GOT3 (cell line): ENCODE measurements at places on chromosomes 2 and 18.

DNA sequence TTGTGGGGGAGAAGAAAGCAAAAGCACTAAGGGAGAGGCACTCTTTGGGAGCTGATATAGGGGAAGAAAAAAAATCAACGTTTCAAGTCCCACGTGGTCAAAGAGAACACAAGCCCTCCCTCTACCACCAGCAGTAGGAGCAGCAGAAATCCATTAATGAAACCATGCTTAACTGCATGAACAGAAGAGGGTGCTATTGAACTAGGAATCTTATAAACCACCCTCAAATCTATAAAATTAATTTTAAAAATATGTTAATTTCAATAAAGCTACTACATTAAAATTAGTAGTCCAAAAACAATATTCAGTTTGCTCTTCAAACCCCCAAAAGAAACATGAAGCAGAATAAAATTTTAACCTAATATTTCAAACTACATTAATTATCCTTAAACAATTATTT lies 147.8 kb downstream of the TMEM18 start:
- DNase-seq, result no peak

DNA sequence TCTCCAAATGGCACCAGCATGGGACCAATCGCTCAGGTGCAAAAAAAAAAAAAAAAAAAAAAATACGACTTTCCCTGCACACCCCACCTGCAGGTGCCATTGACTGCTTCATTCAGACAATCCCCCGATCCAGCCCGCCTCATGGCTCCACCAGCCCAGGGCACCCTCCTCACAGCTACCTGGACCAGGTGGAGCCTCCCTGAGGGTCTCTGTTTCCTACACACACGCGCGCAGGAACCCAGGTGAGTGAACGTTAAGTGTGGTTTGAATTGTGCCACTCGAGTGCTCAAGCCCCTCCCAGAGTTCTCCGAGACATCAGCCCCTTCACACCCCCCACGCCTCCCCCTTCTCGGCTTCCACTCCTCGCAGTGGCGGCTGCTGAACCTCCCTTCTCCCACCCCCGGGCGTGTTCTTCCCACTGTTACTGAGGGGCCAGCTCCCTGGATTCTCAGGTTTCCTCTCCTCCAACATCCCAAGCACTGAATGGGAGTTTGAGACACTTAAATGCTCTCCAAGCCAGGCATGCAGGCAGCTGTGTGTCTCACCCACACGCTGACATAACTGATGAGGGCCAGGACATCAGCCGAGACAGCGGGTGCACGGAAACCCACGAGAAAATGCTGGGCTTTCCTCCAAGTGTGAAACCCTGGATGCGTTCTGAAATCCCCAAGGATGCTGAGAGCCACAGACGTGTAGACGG lies 88.8 kb upstream of the SNTG2 start:
- no peak for DNase-seq

- no peak for DNase-seq
These were observed 5.9 kb upstream of the NPAS2 start for GRCh38 chr2:100814043-100814442.

DNA sequence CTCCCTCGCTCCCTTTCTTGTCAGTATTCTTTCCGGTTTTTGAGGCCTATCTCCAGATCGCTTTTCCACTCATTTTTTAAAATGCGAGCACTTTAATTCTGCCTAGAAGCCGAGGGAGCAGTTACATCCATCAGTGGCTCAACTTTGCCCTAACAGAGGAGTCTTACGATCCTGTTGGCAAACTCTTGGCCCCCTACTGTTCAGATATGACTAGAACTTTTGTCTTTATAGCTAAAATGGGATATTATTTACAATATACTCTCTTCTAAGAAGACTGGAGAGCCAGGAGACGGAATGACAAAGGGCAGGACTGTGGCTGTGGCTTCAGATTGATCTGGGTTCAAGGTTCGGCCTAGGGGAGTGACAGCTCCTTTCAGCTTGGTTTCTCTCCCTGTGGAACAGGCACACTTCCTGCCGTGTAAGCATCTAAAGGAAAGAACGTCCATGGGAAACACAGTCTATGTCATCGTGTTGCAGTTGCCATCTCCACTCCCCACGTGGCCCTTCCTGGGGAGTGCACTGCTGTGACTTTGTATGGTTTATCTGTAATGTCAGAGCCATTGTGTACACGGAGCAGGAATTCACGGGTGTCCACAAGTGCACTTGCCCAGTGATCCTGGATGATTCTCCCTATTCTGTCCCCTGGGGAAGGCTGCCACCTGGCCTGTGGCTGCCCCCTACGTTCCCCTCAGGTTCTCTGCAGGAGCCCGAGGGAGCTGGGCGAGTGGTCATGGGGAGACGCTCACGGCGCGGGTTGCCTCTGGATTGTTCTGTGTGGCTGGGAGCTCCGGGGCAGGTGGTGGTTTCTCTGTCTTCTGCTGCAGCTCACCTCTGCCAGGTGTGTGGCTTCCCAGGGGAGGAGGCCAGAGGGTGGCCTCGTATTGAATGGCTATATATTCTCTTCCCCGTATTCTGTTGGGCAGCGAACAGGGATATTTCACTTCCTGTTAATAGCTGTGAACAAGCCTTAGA lies 222.0 kb downstream of the LDLRAD4 start:
- no peak for DNase-seq

- no peak for DNase-seq
These were observed 114.4 kb upstream of the HAAO start for GRCh38 chr2:42906557-42907411.

- no peak for DNase-seq
These were observed 64.5 kb upstream of the PPP1CB start for GRCh38 chr2:28687171-28687570.

DNA sequence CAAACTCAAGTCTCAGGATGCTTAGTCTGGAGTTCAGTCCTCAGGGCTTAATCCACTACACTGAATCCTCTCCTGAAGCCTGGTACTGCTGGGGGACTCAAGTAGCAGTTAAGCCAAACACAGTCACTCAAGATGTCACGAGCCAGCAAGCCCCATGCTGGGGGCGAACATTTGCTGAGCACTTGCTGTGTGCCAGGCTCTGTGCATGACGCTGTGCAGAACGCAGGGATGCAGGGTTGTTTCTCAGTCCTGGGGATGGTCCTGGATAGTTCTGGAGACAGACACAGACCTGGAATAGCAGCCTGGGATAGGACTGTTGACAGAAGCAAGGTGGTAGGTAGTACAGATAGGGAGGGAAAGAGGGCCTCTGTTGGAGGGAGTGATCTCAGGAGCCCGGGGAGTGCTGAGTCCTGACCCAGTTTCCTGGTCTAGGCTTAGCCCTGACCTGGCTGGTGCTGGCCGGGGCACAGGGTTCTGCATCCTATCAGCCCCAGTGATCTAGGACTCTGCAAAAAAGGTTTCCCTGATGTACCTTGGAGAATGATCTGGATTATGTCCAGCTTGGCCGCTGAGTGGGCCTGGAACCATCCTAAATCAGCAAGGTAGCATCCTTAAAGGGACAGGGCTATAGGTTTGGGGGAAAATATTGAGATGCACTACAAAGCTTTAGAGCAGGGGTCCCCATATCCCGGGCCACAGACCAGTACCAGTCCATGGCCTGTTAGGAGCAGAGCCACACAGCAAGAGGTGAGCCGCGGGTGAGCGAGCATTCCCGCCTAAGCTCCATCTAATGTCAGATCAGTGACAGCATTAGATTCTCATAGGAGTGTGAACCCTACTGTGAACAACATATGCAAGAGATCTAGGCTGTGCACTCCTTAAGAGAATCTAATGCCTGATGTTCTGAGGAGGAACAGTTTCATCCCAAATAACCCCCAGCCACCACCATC lies 54.7 kb upstream of the OTOF start:
- DNase-seq, result no peak

- no peak for DNase-seq
These were observed 13.6 kb downstream of the SNRNP200 start for GRCh38 chr2:96291751-96292150.

GRCh38 chr2:71154798-71155197 lies 24.4 kb downstream of the MPHOSPH10 start:
- no peak for DNase-seq

- no peak for DNase-seq
These were observed 675 bp downstream of the PRKD3 start for GRCh38 chr2:37323781-37324535.

- no peak for DNase-seq
These were observed 29.9 kb downstream of the CHCHD5 start for GRCh38 chr2:112614201-112614840.

- no peak for DNase-seq
These were observed 19.0 kb upstream of the DIPK1C start for GRCh38 chr18:74476140-74476539.

DNA sequence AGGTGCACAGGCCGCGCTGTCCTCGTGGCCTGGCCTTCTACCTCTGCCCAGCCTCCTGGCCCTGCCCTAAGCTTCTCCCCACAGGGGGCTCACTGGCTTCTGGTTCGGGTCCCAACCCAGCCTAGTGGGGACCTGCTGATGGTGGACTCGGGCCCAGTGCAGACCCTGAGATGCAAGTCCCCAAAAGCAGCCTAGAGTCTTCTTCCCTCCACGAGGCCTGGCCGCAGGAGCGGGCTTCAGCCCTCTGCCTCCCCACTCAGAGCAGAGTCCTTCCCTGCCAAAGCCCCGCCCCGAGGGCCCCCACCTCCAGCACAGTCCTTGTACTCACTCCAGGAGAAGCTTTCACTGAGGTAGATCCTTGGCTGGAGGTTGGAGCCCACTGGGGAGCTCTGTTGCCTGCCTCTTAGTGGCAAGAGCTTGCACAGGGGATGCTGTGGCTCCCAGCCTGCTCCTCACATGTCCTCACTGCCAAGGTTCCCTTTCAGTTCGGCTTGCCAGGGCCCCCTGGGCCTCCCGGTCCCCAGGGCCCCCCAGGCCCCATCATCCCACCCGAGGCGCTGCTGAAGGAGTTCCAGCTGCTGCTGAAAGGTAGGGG lies 3.6 kb downstream of the ERFE start:
- no peak for DNase-seq

DNA sequence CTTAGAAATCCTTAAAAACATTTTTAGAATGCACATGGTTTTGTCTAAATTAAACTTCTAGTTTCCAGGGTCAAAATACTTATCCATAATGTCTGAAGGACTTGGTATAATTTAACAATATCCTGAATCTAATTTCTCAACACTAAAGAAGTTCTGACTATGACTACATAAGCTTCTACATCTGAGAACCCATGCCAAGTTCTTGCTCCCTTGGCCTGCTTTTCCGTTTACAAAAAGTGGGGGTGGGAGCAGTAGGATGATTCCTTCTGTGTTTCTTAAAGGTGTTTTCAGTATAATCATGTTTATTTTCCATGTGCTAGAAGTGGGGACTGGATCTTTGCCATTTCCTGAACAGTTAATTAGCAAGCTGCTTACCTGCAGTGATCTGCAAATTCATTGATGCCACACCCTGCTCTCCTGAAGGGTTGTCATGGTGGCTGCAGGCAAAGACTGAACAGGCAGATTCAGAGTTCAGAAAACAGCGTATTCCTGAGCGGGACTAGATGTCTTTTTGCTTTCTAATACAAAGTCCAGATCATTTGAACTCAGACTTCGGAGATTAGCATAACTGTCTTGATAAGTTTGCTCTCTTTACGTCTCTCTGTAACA lies 36.2 kb downstream of the ADNP2 start:
- no peak for DNase-seq

DNA sequence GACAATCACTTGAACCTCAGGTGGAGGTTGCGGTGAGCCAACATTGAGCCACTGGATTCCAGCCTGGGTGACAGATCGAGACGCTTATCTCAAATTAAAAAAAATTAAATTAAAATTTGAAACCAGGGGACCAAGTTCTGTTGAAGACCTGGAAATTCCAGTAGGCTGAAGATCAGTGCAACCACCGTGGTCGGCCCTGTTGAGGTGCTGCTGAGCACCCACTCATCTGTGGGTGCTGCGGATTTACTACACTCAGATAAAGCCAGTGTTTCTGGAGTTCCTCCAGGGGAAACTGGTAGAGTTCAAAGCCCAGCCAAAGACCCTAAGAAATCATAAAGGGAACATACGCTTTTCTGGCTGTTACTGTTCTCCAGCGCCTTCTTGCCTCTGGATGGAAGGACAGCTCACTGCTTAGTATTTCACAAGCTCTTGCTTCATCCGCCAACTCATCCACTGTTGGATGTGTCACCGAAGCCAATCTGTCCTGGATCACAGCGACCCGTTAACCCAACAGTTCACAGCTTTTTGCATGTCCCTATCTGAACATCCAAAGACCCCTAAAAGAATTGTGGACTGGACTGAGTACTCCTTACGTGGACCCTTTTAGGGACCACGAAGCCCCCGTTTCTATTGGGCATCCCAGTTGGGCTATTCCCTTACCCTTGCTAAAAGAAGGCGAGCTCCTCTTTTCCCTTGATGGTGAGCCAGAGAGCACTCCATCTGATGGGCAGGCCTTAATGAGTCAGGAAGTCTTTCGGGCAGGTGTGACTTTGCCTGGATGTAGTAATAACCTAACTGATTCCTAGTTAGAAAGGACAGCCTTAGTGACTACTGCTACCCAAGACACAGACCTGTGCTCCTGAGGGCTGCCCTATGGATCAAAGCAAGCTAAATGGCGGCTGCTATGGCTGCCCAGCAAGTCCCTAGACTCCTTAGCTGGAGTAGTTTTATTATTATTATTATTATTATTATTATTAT lies 6.0 kb upstream of the ALPP start:
- no peak for DNase-seq

GRCh38 chr18:55088000-55088401 lies 128.7 kb upstream of the CCDC68 start:
- no peak for DNase-seq

GRCh38 chr18:66874375-66874774 lies 270.5 kb upstream of the CDH19 start:
- no peak for DNase-seq

DNA sequence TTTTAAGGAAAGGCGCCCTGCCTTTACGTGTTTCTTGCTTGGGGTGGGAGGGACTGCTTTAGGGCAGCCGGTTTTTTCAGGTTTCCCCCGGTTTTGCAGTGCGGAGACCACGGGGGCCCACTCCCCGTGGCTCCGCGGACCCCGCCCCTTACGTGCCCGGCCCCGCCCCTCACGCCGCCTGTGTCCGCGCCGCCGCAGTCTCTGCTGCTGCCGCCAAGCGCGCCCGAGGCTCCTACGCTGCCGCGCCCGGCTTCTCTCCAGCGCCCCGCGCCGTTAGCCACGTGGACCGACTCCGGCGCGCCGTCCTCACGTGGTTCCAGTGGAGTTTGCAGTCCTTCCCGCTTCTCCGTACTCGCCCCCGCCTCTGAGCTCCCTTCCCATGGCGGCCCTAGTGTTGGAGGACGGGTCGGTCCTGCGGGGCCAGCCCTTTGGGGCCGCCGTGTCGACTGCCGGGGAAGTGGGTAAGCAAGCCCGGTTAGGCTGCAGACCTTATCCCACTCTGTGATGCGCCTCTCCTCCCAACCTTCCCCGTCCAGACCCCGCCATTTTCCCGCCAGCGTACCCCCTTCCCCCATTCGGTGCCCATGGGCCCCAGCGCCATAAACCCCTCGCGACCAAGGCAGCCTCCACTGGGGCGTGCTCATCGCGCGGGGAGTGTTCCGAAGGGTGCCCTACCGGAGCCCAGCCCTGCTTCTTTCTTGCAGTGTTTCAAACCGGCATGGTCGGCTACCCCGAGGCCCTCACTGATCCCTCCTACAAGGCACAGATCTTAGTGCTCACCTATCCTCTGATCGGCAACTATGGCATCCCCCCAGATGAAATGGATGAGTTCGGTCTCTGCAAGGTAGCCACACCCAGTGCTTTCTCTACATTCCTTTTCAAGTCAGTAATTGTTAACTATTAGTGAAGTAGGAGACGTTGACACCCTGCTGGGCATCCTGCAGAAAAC lies at the start of gene CAD:
TSS of gene CAD (plus strand) at position 197 of the 949 bp plus-strand sequence. CDS start at position 380, 183 bp downstream.
- peak; percentile 39 for DNase-seq
